Stomach (tissue), 19 donors: ENCODE measurements at places on chromosomes 2 and 18. TPM values are rescaled to one million over a fixed set of nuclear protein-coding genes. Genes with fewer than 3 reads are reported as not detected.

DNA sequence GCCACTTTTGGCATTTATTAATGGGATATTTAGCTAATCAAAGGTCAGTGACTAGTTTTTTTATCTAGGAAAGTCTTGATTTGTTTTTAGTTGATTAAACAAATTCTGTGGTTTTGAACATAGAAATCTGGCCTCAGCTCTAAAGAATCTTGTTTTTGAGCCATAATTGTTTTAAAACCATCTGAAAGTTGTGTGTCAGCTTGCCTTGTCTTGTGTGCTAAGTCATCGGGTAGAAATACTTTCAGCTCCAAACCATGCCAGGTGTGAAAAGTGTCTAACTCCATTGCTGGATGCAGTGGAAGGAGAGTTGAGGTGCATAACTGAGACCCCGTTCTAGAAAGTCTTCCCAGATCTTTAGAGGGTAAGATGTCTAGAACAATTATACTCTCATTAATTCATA is 22.7 kb downstream of the FARP2 start:
- H3K4me3 ChIP-seq = no peak overlapping the region
- H3K36me3 ChIP-seq = peaks cover 24% of the 10 kb centered on the region
- no peaks in the 10 kb centered on the region for H3K27me3 ChIP-seq
- H3K27ac ChIP-seq = peak overlapping the region; percentile 49
- peaks cover 16% of the 10 kb centered on the region for H3K4me1 ChIP-seq
- DNase-seq = no peak

The SERPINB5 gene
- not detected for total RNA-seq

- no peak overlapping the region for H3K27ac ChIP-seq
- H3K36me3 ChIP-seq = no peaks in the 10 kb centered on the region
- no peak overlapping the region for H3K4me3 ChIP-seq
- no peak for DNase-seq
Observed at GRCh38 chr2:59174536-59175243, 933.6 kb upstream of the FANCL start.

GRCh38 chr2:47519604-47520301 is 116.8 kb downstream of the MSH2 start:
- no peak overlapping the region for H3K27ac ChIP-seq
- DNase-seq = no peak
- peaks cover 12% of the 10 kb centered on the region for H3K4me1 ChIP-seq
- no peaks in the 10 kb centered on the region for H3K36me3 ChIP-seq
- no peak overlapping the region for H3K4me3 ChIP-seq

- H3K27ac ChIP-seq = no peak overlapping the region
- H3K4me3 ChIP-seq = no peak overlapping the region
- peaks cover 59% of the 10 kb centered on the region for H3K4me1 ChIP-seq
Observed at GRCh38 chr2:240572141-240573031, 4.1 kb downstream of the RNPEPL1 start.

The LCT gene
- not detected for total RNA-seq

GRCh38 chr18:11269257-11269656 is 119.9 kb upstream of the PIEZO2 start:
- H3K27ac ChIP-seq = no peak overlapping the region
- H3K27me3 ChIP-seq = no peaks in the 10 kb centered on the region
- no peak overlapping the region for H3K4me3 ChIP-seq
- no peaks in the 10 kb centered on the region for H3K4me1 ChIP-seq
- H3K36me3 ChIP-seq = no peaks in the 10 kb centered on the region
- DNase-seq = no peak

DNA sequence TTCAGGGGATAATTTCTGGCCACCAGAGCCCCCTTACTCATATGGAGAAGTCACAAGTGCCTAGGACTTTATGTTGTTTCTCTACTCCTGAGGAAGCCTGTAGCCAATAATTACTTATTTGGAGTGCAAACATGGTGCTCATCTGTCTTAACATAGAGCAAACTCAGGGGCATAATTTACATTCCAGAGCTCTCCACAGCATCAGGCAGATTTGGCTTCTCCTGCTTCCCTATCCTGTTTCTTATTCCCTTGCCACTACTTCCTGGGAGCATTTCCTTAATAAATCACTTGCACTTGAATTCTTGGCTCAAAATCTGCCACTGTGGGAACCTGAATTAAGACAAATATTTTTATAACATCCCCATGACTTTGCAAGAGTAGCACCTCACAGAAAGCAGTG is 960.9 kb downstream of the SOCS6 start:
- H3K36me3 ChIP-seq = no peaks in the 10 kb centered on the region
- H3K27me3 ChIP-seq = no peaks in the 10 kb centered on the region
- no peak overlapping the region for H3K4me3 ChIP-seq

DNA sequence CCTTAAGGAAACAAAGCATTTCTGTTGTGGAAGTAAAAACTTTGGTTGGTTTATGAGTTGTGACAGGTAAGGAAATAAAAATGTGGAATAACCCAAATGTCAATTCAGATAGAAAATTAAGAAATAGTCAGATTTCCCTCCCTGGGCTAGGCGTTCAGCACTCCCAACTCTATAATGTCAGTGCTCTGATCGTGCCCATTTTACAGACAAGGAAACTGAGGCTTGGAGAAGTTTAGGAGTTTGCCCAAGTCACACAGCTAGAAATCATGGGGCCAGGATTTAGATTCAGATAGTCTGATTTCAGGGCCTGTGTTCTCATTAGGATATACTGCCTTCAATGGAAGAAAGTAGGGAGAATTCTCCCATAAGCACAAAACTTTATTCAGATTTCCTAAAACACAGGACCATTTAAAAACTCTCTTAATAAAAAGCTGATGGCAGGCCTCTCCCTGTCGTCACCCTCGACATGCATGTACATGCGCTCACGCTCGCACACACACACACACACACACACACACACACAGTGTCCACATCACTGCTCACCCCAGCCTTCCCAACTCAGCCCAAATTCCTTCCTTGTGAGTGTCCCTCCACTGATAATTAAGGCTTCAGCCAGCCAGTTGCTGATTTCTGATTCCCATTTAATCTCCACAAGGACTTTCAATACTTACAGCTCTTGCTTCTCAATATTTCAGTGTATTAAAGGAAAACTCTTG is 49.1 kb upstream of the SLC14A2 start:
- no peaks in the 10 kb centered on the region for H3K36me3 ChIP-seq
- no peak for DNase-seq
- H3K27ac ChIP-seq = peak overlapping the region; percentile 28
